ENCODE measurements at places on chromosomes 1 and 21. TPM values are rescaled to one million over a fixed set of nuclear protein-coding genes. Genes with fewer than 3 reads are reported as not detected.

Gene NUP210L
- total RNA-seq: not detected

Gene AUNIP
- total RNA-seq: 5.8 TPM

Gene FCGR1A
- total RNA-seq: not detected

Gene TGFBR3
- 3.6 TPM for total RNA-seq

Gene C8A
- not detected for total RNA-seq

Gene GCSAML
- total RNA-seq: not detected

Measured in A549 treated with RU486 at 1 μM for 4 hours (cell line).